ENCODE measurements at places on chromosomes 1 and 21.

- no peak for DNase-seq
Measured at GRCh38 chr1:242828828-242829227, 304.3 kb upstream of the PLD5 start.

GRCh38 chr1:153651771-153652170, 6.7 kb upstream of the SNAPIN start:
- DNase-seq, result no peak

DNA sequence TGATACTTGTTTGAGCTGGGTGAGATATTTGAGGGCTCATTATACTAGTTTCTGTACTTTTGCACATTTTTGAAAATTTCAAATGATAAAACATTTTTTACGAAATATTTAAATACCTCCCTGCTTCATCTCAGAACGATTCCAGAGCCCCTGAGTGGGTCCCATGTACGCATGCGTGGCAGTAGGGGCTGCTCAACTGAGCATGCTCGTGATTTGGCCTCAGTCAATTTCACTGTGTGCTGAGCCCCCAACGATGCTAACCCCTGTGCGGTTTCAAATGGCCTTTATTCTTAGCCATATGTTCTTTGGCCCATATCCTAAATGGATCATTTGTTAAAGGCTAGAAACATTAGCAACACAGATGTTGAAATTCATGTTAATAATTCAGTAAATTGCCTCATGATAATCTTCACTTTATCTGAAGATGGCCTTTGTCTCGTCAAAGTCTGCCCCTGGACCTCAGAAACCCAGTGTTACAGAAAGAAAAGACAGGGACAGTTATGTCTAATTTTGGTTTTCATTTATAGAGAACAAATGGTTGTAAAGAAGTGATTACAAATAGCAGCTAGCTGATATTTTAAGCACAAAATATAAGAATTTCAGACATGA, 108.2 kb downstream of the MRPS6 start:
- DNase-seq, result no peak

DNA sequence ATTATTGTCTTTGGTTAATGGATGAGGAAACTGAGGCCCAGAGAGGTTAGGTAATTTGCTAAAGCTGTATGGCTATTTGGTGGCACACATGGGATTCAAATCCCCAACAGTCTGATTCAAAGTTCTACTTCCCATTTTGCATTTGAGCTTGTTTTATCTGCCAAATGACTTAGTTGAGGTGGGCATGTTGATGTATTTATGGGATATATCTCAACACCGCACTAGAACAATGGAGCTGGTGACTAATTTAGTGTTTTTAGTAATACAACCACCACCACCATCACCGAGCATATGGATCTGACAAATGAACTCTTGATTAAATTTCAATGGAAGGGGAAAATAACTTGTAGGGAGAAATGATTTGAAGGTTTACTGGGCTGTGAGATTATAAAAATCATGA, 26.8 kb downstream of the THEM4 start:
- DNase-seq, result no peak

GRCh38 chr1:3237570-3237969, 168.6 kb downstream of the PRDM16 start:
- no peak for DNase-seq

GRCh38 chr1:210792250-210793102, 341.5 kb downstream of the KCNH1 start:
- peak; percentile 80 for DNase-seq

GRCh38 chr21:46008893-46009621, 27.5 kb downstream of the COL6A1 start:
- no peak for DNase-seq

- DNase-seq, result no peak
Measured at GRCh38 chr21:34197561-34197960, 124.2 kb downstream of the MRPS6 start.

DNA sequence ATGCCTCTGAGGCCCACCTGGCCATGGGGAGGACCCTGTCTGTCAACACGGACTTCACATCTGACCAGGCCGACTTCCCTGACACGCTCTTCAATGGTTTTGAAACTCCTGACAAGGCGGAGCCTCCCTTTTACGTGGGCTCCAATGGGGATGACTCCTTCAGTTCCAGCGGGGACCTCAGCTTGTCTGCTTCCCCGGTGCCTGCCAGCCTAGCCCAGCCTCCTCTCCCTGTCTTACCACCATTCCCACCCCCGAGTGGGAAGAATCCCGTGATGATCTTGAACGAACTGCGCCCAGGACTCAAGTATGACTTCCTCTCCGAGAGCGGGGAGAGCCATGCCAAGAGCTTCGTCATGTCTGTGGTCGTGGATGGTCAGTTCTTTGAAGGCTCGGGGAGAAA, 101.8 kb downstream of the ADARB1 start:
- no peak for DNase-seq

GRCh38 chr1:217911908-217912307, 280.8 kb downstream of the SPATA17 start:
- DNase-seq, result no peak

DNA sequence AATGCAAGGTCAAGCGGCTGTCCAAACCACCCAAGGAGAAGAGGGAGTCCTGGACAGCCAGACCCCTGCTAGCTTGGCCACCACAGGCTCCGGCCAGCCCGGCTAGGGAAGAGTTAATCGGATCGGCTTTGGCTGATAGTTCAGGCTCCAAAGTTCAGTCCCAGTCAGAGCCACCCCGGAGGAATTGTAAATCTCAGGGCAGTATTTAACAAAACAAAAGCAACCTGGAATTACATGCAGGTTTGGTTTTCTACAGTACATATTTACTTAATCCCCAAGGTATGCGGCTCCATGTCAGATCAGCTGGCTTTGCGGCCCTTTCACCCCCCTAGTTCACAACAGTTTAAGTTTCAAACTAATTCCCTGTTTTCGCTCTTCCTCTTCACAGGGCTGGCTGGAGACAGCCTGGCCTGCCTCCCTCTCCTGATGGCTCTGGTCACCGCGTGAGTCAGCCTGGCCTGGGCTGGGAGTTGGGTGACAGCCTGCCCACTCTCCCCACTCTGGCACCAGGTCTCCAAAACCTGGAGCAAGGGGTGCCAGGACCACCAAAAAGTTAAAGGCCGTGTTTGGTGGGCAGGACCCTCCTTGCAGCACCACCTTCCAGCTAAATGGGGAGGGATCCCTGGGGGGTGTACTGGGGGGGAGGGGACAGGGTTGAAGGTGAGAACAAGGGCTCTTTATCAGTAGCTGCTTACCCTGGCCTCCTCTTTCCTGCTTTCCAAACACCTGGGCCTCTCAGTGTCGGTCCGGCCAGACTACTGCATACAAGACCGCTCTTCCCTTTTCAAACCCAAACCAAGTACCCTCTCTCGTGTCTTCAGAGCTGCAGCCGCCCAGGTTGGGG, 1.9 kb downstream of the DHRS3 start:
- no peak for DNase-seq

GRCh38 chr1:22557341-22557950, 5.8 kb upstream of the EPHA8 start:
- no peak for DNase-seq

DNA sequence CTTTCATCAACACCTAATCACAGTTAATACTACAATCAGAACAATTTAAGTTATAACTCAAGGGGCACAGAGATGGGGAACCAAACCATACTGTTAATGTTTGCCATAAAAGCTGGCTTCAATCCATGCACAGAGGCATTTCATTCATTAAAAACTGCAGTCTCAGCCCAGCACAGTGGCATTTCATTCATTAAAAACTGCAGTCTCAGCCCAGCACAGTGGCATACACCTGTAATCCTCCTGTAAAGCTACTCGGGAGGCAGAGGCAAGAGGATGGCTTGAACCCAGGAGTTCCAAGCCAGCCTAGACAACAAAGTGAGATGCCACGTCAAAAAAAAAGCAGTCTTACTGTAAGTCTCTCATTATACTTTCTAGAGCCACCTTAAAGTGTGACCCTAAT, 29.2 kb downstream of the ARID4B start:
- no peak for DNase-seq

- DNase-seq, result no peak
Measured at GRCh38 chr1:235979716-235980333, 85.1 kb downstream of the NID1 start.

GRCh38 chr1:209607102-209607794, 23.7 kb downstream of the CAMK1G start:
- DNase-seq, result no peak

GRCh38 chr1:147700042-147701006, 30.0 kb upstream of the ACP6 start:
- peak; percentile 63 for DNase-seq

GRCh38 chr1:67589519-67590233, 95.3 kb upstream of the GADD45A start:
- DNase-seq, result no peak

DNA sequence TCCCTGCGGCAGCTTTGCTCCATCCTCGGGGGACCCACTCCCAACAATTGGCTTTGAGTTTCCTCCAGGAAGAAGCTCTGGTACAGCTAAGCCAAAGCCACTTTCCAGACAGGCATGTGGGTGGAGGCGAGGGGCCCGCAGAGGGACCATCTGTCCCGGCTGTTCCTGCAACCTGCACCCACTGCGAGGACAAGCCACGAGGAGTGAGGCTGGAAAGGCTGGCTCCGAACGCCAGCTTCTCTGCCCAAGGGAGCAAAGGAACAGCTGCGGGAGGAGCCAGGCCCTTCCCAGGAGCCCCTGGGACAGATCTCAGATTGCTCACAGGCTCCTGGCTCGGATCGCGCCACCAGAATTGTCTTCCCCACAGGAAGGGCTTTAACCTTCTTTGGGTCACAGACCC, 28.3 kb upstream of the PEF1 start:
- DNase-seq, result no peak

DNA sequence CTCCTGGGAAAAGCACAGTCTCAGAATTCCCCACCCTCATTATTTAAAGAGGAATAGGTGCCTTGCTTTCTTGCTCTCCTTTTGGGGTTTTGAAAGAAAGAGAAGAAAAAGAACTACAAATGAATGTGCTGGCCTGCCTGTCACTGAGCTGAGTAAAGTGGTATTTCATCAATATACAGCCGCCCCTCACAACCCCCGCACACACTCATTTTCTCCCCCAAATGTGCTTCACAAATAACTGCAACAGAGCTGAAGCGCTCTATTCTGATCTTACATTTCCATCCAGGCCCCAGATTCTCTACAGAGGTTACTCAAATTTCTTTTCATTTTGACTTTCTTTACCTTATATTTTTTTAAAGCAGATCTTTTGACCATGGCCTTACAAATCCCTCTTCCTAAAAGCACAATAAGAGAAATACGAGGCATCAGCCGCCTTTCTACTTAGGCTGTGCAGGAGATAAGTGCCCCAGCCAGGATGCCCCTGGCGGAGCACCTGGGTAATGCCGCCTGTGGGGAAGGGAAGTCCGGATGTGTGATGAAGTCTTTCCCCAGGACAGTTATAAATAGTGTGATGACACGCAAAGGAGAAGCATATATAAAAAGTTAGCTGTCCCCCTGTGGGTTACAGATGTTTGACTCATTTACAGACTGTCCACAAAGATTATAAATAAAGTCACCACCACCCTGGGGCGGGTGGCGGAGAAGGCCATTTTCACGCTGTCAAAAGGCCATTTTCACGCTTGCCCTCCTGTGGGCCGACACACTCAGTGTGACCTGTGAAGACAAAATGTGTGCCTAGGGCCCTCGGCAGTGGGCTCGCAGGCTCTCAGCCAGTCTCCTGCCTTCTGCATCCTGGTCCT, 6.5 kb downstream of the KCNN3 start:
- peak; percentile 76 for DNase-seq

DNA sequence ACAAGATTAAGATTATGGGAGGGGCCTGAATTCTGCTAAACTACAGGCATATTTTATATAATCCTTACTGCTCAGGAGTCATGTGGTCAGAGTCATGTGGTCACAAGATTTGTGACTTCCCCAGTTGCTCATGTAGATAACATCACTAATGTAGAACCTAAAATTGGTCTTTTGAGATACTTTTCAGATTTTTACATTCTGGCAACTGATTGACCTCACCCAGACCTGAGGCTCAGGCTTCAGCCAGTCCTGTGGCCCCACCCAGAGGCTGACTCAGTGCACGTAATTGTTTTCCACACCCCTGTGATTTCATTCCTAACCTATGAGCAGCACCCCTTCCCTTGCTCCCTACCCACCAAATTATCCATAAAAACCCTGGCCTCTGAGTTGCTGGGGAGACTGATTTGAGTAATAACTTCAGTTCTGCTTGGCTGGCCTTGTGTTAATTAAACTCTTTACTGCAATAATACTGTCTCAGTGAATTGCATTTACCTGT, 41.7 kb upstream of the ZNF326 start:
- DNase-seq, result peak; percentile 82

DNA sequence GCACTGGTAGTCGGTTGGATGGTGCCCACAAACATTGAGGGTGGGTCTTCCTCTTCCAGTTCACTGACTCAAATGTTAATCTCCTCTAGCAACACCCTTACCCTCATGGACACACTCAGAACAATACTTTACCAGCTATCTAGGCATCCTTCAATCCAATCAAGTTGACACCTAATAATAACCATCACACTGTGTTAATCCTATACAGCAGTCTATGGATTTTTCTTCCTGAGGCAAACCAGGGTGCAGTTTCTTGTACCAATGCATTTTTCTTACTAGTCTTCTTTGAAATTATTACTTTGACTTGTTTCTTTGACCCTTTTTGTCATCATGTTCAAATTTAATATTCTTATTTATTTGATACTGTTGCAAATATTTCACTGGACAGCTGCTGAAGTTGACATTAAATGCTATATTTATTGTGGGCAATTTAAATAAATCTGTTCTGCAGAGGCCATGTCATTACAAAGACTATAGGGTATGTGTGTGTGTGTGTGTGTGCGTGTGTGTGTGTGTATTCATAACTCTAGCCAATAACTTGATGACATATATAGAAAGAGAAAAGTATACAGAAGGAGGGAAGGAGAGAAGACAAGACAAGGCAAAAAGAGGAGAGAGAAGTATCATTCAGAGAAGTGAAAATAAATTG, 884.8 kb upstream of the NEGR1 start:
- no peak for DNase-seq

GRCh38 chr1:185473186-185473585, 156.1 kb upstream of the IVNS1ABP start:
- peak; percentile 61 for DNase-seq

Data from fibroblast of skin of scalp (primary cell).